ENCODE measurements at places on chromosomes 11 and 22.

DNA sequence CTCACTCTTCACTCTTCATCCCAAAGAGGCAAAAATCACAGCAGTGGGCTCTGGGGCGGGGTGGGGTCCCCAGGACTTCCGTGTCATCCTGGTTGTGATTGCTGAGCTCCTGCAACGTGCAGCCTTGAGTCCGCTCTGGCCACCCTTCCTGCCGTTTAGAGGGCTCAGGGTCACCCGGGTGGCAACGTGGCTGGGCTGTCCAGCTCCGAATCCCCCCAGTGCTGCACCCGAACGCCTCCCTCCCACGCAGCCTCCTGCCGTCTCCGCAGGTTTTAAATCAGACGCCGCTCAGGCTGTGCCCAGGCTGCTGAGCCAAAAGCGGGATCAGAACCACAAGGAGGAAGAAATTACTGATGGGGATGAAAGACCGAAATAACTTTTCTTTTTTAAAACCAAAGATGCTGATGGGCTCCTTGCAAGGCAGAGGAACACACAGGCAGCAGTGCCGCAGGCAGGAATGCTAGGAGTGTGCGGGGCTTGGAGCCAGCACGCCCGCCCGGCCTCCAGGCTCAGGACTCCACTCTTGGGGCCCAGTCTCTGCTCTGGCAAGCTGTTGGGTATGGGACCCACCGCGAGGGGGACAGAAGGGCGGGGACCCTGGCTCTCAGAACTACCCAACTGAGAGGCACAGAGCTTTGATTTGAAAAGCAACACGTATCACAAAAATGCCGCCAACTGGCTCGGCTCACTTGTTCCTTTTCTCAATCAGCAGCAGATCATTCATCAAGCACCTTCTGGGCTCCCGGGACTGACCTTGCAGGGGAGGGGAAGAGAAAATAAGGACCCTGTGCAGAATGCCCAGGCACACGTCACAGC, 313.0 kb downstream of the CTTN start:
- DNase-seq = no peak

- DNase-seq = peak; percentile 65
Measured at GRCh38 chr11:133832991-133833897, 12.1 kb downstream of the SPATA19 start.

DNA sequence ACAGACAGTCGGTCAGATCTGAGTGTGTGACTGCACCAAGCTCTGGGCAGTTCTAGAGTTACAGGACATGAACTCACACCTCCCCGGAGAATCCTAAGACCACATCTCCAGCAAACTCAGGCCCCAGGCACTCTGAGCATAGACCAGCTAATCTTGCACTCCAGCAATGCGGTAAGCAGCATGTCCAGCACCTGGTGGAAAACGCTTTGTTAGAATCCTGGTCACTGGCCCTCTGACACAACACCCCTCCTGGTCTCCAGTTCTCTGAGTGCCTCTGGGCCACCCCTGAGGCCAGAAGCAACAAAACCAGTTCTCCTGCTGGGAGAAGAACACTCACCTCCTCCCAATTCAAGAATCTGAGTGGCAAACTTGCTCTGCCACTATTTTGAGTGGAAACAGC, 82.7 kb upstream of the TMEM45B start:
- no peak for DNase-seq

DNA sequence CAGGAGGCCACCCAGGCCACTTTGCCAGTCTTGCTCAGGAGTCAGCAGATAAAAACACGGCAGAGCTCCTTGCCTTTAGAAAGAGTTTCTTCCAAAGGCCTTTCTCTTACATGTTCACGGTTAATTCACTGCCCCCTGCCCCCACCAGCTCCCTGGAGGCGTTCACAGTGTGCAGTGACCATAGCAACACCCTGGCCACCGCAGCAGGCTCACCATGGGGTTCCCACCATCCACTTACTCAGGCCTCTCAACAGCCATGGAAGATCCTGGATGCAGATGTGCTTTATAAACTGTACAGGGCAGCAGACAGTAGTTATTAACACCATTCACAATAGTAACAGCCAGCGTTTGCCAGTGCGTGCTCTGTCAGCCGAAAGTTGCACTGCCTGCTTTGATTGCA, 10.6 kb upstream of the MYO7A start:
- DNase-seq = no peak

- DNase-seq = no peak
Measured at GRCh38 chr11:74577181-74577580, 15.2 kb upstream of the POLD3 start.

GRCh38 chr11:101510591-101510990, 73.2 kb downstream of the TRPC6 start:
- no peak for DNase-seq

DNA sequence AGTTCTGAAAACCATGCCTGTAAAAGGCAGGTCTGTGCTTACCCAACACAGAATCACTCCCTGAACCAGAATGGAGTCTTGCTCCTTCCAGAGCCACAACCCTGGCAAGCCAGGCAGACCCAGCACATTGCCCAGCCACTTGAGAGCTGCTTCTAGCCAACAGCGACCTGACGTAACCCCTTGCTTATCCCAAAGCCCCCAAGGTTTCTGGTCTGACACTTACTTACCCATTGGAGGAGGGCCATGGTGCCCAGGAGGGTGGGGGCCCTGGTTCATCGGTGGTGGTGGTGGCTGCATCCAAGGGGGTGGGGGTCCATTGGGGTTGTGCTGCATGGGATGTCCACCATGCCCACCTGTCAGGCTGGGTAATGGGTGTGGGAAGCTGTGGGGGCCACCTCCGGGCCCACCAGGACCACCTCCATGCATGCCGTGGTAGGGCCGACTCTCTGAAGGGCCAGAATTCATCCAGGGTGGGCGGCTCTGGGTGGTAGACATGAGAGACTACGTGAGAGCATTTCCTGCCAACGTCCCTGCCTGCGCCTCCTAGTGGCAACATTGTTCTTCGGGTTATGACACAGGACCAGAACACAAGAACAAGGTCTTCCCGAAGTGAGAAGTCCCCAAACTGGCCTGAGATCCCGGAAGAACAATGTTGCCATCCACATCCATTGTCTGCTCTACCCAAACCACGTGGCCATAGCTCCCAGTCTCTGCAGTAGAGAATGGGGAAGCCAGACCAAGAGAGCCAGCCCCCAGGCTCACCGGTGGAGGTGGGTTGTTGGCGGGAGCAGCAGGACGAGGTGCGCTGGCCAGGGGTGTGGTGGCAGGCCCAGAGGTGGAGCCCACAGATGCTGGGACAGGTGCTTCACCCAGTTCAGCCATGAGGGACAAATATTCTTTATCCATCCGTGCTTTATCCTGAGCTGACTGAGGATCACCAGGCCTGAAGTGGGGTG, 7.8 kb upstream of the PYGM start:
- DNase-seq = peak; percentile 74

GRCh38 chr22:27011133-27011532, 353.7 kb downstream of the MIAT start:
- DNase-seq = no peak

GRCh38 chr11:126332221-126332711, 23.2 kb upstream of the ST3GAL4 start:
- DNase-seq = peak; percentile 69

- peak; percentile 3 for DNase-seq
Measured at GRCh38 chr22:49454726-49455125, 372.9 kb downstream of the BRD1 start.

- peak; percentile 36 for DNase-seq
Measured at GRCh38 chr11:44466531-44467205, 98.8 kb upstream of the CD82 start.

DNA sequence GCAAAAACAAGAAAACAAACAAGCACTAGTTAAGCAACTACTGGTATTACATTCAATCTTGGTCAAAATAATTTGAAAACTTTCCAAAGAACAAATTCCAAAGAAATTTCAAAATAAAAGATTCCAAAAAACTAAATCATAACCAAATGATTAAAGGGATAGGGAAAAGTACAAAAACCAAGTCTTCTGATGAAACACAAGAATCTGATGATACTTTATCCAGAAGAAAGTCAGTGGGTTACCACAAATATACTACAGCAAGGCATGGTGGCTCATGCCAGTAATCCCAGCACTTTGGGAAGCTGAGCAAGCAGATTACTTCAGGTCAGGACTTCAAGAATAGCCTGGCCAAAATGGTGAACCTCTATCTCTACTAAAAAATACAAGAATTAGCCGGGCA, 59.1 kb downstream of the NUP98 start:
- no peak for DNase-seq

DNA sequence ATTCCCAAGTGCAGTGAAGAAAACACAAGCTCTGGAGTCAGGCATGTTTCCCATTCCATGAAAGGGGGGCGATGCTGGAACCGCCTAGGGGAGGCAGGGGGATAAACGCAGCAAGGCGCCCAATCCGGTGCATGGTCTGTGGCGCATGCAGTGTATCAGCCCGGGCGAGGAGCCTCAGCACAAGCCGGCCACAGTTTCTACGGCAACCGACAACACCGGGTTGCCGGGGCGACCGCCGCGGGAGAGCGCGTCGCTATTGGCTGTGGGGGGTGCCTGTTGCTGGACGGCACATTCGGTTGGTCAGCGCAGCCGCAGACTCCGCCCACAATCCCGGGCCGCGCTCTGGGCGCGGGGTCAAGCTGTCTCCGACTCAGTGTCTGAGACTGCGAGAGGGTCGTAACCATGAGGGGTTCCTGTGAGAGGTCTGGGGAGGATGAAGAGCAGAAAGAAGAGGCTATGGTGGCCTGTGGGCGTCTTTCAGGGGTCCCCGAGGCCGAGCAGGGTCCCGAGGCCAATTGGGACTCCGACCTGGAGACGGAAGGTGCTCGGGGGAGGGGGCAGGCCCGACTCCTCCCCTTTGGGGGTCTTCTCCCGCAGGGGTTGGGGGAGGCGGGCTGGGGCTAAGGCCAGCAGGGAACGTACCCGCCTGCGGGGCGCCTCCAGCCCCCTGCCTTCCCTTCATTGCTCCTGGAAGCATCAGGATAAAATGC, at the start of gene LRRC74B:
LRRC74B (plus strand) TSS at position 362 of the 710 bp plus-strand sequence; CDS start at position 403, 41 bp downstream.
- peak; percentile 96 for DNase-seq

GRCh38 chr11:14330881-14331280, 28.1 kb downstream of the RRAS2 start:
- DNase-seq = no peak

DNA sequence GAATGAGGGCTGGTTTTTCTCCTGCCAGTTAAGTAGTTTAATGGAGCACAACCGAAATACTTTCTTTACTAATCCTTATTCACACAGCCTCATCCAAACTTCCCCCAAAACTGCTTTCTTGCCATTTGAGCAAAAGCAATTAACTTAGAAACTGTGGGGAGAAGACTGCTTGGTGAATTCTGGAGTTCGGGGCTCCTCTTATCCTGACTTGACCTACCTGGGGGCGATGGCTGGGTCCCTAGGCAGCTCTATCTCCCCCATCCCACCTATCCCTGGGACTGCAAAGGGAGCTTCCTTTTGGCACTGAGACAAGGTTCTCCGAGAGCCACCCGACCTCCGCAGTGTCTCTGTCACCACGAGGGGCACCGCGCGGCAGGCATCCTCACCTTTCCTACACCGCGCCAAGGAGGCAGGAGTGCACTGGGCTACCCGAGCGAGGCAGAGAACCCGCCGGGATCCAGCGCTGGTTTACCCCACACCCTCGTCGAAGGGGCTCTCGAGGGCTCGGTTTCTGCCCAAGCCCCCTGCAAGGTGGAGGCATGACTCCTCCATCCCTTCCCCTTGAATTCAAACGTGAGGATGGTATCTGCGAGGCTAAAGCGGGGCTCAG, 759 bp downstream of the DESI1 start:
- DNase-seq = peak; percentile 51

GRCh38 chr22:27612115-27612514, 189.4 kb downstream of the MN1 start:
- no peak for DNase-seq

DNA sequence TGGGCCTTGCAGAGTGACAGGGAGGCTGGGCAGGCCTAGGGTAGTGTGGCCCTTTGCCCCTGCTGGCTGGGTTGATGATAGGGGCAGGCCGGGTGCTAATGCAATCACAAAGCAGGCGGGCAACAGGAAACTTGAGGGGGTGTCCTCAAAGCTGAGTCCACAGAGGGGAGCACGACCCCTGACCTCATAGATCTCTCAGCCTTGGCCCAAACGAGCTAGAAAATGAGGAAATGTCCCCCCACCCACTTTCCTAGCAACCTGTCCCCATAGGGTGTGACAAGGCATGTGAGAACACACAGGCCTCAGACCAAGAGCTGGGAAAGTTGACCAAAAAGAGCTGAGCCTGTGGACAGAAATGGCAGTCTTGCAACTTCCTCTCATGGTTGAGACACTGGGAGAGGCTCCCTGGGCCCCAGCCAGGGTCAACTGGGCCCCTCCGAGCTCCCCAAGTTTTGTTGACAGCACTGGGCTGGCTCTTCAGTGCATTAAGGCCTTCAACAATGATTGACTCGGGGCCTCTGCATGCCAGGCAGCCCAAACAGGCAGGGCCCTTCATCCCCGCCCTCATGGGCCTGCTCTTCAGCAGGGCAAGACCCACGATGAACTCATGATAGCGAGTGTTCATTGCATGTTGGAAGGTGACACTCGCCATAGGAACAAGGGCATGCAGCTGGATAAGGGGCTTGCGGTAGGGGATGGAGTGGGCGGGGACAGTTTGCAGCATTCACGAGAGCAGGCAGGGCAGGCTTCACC, 9.8 kb upstream of the SPI1 start:
- no peak for DNase-seq

DNA sequence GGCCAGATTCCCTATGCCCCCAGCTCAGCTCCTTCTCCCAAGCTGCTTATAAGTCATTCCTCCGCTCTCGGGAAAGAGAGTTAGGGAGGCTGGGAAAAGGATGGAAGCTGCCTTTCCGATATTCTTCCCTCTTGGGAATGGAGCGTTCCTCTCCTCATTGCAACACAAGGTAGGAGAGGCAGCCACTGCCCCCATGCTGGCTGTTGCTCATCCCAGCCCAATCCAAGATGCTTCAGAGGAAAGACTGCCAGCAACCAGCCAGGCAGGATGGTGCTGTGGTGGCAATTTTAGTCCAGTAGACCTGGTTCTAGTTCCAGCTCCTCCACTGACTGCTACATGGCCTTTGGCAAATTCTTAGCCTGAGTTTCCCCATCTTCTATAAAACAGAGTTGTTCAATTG, 13.7 kb upstream of the C11orf96 start:
- no peak for DNase-seq

- no peak for DNase-seq
Measured at GRCh38 chr22:33328789-33329296, 270.7 kb upstream of the SYN3 start.

- DNase-seq = no peak
Measured at GRCh38 chr22:40476341-40476740, 105.9 kb downstream of the SGSM3 start.

DNA sequence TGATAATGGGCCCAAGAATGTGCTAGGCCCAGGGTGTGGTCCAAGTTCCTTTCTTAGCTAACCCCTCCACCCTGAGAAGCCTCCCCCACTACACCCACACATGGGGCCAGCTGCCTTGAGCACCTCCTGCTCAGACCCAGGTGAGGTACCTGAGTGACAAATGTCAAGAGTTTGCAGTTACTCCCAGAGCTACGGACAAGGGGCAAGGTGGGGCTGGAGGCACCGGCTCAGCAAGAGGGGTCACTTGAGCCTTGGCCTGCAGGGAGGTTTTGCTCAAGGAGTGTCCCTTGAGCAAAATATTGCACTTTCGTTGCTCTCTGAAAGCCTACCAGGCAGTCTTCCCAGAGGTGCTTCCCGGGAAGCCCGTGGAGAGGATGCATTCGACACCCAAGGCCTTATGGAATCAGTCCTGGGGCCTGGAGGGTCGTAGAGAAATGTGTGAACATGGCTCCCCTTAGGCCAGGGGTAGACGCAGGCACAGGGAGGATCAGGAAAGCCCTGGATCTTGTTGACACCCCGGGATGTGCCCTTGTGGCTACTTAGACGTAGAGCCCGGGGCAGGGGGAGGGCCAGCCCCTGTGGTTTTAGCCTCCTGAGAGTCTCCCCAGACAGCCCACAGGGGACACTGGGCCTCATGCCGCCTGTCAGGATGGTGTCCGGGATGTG, 114.2 kb downstream of the KCNQ1 start:
- DNase-seq = peak; percentile 23

GRCh38 chr11:106152013-106152412, 74.6 kb downstream of the AASDHPPT start:
- no peak for DNase-seq

Data from femur (tissue), 1 donor.